Activated CD8-positive, alpha-beta T cell treated with anti-CD3 and anti-CD28 coated beads for 36 hours (primary cell): ENCODE measurements at places on chromosomes 16 and 17. TPM values are rescaled to one million over a fixed set of nuclear protein-coding genes. Genes with fewer than 3 reads are reported as not detected.

Gene ETV4
- 5.4 TPM for total RNA-seq

- DNase-seq = no peak
- no peaks in the 10 kb centered on the region for H3K4me1 ChIP-seq
- H3K27me3 ChIP-seq = no peaks in the 10 kb centered on the region
- H3K4me3 ChIP-seq = no peak overlapping the region
- H3K36me3 ChIP-seq = no peaks in the 10 kb centered on the region
Observed at GRCh38 chr16:51430716-51431369, 279.8 kb upstream of the SALL1 start.

GRCh38 chr16:74921051-74921450 is 63.9 kb downstream of the WDR59 start:
- DNase-seq = no peak
- no peak overlapping the region for H3K27ac ChIP-seq
- peaks cover 62% of the 10 kb centered on the region for H3K36me3 ChIP-seq
- no peaks in the 10 kb centered on the region for H3K4me1 ChIP-seq

Gene PNPO
- 42.7 TPM for total RNA-seq

Gene GPR142
- total RNA-seq = not detected

DNA sequence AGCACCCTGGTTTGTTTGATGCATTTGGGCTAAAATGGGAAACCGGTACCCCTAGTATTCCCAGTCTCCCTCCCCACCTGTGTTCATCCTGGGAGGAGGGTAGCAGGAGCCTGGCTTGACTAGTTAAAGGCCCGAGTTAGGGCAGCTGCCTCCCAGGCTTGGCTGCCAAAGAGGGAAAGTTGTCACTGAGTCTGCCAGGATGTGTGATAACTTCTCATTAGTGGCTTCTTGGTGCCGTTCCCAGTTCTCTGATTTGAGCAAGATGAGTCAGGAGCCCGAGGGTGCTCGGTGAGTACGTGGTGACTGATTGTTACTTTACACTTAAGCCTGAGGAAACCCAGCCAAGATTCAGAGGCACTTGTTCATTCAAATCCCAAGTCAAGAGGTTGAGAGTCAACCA is 2.5 kb downstream of the KRT32 start:
- no peak for DNase-seq
- H3K27ac ChIP-seq = no peak overlapping the region
- H3K4me1 ChIP-seq = no peaks in the 10 kb centered on the region
- H3K36me3 ChIP-seq = no peaks in the 10 kb centered on the region

Gene JPH3
- total RNA-seq = 0.09 TPM

Gene NPIPA5
- 2.8 TPM for total RNA-seq

DNA sequence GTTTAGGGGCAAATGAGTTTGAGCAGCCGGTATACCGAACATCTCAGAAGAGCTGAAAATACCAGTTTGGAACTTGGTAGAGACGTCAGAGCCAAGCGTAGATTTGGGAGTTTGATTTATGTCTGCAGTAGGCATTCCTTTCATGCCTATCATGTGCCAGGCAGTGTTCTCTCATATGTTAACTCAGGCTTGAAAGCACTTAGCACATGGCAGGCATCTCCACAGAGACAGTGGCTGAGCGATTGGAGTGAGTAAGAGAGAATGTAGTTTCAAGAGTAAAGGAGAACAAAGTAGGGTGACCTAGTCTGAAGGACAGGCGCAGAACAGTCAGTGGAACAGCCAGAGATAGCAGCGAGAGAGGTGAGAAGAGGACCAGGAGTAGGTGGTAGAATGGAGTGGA is 207.0 kb downstream of the FTO start:
- H3K27ac ChIP-seq = no peak overlapping the region
- H3K4me3 ChIP-seq = no peak overlapping the region
- H3K4me1 ChIP-seq = peaks cover 11% of the 10 kb centered on the region
- no peaks in the 10 kb centered on the region for H3K27me3 ChIP-seq
- H3K36me3 ChIP-seq = peaks cover 3% of the 10 kb centered on the region

DNA sequence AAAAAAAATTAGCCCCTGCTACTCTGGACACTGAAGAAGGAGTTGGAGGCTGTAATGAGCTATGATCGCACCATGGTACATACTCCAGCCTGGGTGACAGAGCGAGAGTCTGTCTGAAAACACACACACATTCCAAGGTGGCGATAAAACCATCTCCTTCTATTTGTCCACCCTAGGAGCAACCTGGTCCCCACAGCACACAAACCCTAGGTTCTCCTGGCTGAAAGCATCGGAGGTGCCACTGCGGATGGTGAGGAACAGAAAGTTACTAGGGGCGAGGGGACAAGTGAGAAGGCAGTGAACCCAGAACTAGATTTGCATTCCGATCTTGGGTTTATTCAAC is 1.4 kb upstream of the ECI1 start:
- peak overlapping the region; percentile 49 for H3K27ac ChIP-seq
- H3K36me3 ChIP-seq = peaks cover 46% of the 10 kb centered on the region
- peaks cover 14% of the 10 kb centered on the region for H3K4me1 ChIP-seq

Gene SPG7
- 78.6 TPM for total RNA-seq

DNA sequence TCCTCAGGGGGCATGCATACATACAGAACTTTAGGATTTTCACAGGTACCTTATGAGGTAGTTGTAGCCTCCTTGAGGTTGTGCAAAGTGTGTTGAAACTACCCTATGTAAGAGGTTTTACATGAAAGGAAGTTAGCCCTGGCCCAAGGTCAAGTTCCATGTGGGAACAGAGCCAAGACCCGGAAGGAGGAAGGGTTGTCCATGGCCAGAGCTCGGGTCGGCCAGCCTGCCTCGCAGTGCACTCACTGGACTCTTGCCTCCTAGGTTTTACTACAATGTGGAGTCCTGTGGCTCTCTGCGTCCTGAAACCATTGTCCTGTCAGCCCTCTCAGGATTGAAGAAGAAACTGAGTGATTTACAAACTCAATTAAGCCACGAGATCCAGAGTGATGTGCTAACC is 8.2 kb downstream of the POLR2C start:
- H3K4me1 ChIP-seq = peaks cover 7% of the 10 kb centered on the region
- H3K27me3 ChIP-seq = no peaks in the 10 kb centered on the region
- no peak overlapping the region for H3K27ac ChIP-seq
- no peak for DNase-seq
- H3K4me3 ChIP-seq = no peak overlapping the region

GRCh38 chr16:27154705-27155521 is 48.4 kb upstream of the KDM8 start:
- H3K36me3 ChIP-seq = no peaks in the 10 kb centered on the region
- peak; percentile 81 for DNase-seq
- peaks cover 10% of the 10 kb centered on the region for H3K4me1 ChIP-seq

DNA sequence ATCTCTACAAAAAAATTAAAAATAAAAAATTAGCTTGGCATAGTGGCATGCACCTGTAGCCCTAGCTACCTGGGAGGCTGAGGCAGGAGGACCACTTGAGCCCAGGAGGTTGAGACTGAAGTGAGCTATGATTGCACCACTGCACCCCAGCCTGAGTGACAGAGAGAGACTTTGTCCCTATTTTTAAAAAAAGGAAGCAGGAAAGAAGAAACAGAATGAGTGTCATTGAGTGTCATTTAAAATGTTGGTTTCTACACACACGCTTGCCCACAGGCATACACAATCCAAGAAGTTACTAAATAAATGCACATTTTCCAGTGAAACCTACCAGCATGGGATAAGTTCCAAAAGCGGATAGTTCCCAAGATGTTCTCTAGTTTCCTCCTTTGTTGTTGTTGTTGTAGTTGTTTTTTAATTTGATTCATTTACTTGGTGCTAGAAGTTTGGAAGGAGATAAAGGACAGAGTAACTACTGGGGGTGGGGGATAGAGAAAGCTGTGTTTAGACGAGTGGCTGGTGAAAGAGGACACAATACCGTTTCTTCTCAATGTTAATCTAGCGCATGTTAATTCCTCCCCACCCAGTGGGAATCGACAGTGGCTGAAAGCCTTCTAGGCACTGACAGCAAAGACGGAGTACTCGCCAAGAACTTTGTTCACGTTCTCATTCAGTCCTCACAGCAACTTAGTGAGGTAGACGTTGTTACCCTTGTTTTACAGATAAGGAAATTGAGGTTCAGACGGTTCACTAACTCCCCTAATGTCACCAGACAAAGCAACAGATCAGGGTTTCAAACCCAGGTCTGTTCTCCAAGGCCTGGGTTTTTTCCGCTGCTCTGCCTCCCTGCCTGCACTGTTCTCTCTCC is 17.3 kb downstream of the MRPS23 start:
- DNase-seq = no peak
- H3K27ac ChIP-seq = no peak overlapping the region
- H3K27me3 ChIP-seq = no peaks in the 10 kb centered on the region

GRCh38 chr16:30488764-30489605 is 16.4 kb downstream of the ITGAL start:
- H3K4me3 ChIP-seq = no peak overlapping the region
- H3K27me3 ChIP-seq = no peaks in the 10 kb centered on the region
- peaks cover 64% of the 10 kb centered on the region for H3K36me3 ChIP-seq
- DNase-seq = no peak

DNA sequence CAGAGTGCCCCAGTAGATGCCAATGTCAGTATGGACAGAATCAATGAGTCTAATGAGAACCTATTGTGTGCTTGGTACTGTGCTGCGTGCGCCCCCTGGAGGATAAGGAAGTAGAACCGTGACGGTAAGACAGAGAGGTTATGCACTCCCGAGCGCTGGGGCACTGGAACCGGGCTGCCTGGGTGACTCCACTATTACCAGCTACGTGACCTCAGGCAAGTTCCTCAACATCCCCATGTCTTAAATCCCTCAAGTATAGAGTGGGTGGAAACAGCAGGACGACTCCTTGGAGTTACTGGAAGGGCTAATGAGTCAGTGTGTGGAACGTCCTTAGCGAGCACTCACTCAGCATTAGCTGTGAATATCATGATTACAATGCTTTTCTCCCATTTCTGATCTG is 16.2 kb downstream of the CHST4 start:
- H3K27ac ChIP-seq = no peak overlapping the region
- peak; percentile 87 for DNase-seq
- H3K4me3 ChIP-seq = no peak overlapping the region
- H3K27me3 ChIP-seq = peaks cover 4% of the 10 kb centered on the region

GRCh38 chr16:4506450-4506849 is 30.3 kb downstream of the HMOX2 start:
- no peak overlapping the region for H3K4me3 ChIP-seq
- no peaks in the 10 kb centered on the region for H3K27me3 ChIP-seq
- peak; percentile 74 for DNase-seq
- H3K4me1 ChIP-seq = peaks cover 48% of the 10 kb centered on the region
- H3K36me3 ChIP-seq = peaks cover 30% of the 10 kb centered on the region

Gene BCL6B
- total RNA-seq = 2.4 TPM

- no peak overlapping the region for H3K27ac ChIP-seq
- H3K27me3 ChIP-seq = no peaks in the 10 kb centered on the region
- peaks cover 64% of the 10 kb centered on the region for H3K4me1 ChIP-seq
- H3K36me3 ChIP-seq = no peaks in the 10 kb centered on the region
- H3K4me3 ChIP-seq = no peak overlapping the region
- peak; percentile 62 for DNase-seq
Observed at GRCh38 chr17:50916026-50916707, 50.0 kb upstream of the TOB1 start.

DNA sequence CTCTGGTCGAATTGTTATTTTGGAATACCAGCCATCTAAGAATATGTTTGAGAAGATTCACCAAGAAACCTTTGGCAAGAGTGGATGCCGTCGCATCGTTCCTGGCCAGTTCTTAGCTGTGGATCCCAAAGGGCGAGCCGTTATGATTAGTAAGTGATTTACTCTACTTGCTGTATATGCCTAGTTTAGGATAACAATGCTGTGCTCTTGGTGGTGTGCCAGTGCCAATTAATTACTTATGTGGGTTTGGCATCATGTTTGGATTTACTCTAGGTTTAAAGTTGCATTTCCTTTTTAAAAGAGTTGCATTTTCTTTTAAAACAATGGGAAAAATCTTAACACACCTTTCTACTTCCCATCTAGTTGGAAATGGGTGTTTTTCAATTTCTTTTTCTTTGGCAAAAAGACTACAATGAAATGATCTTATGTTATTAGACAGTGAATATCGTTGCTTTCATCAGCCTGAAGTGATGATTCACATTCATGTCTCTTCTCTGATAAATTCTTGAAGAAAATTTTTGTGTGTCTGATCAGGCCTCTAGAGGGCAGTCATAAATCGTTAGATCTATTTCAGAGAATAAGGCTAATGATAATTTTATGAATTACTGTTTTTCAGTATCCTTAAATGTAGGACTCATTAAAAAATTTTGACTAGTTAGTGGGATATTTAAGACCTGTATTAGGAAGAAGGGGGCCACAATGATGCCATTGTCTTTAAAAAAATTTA is 5.6 kb downstream of the SF3B3 start:
- peaks cover 83% of the 10 kb centered on the region for H3K36me3 ChIP-seq
- peak overlapping the region; percentile 67 for H3K27ac ChIP-seq
- DNase-seq = no peak
- H3K27me3 ChIP-seq = no peaks in the 10 kb centered on the region
- H3K4me3 ChIP-seq = peak overlapping the region; percentile 49

Gene TBC1D3B
- 6.6 TPM for total RNA-seq

Gene MYH1
- not detected for total RNA-seq

- H3K4me1 ChIP-seq = peaks cover 3% of the 10 kb centered on the region
- no peak overlapping the region for H3K4me3 ChIP-seq
- H3K27me3 ChIP-seq = peaks cover 4% of the 10 kb centered on the region
- H3K36me3 ChIP-seq = no peaks in the 10 kb centered on the region
- no peak for DNase-seq
- no peak overlapping the region for H3K27ac ChIP-seq
Observed at GRCh38 chr16:75754141-75754540, 27.9 kb upstream of the CPHXL start.

Gene RNF222
- total RNA-seq = 0.11 TPM

- H3K27me3 ChIP-seq = peaks cover 12% of the 10 kb centered on the region
- DNase-seq = no peak
Observed at GRCh38 chr17:4648741-4649140, 7.3 kb upstream of the ALOX15 start.

GRCh38 chr17:39868554-39868942 is 546 bp downstream of the ZPBP2 start:
- H3K27me3 ChIP-seq = no peaks in the 10 kb centered on the region
- H3K4me3 ChIP-seq = no peak overlapping the region
- H3K36me3 ChIP-seq = peaks cover 1% of the 10 kb centered on the region
- H3K27ac ChIP-seq = peak overlapping the region; percentile 94
- no peak for DNase-seq

- no peaks in the 10 kb centered on the region for H3K36me3 ChIP-seq
- H3K4me3 ChIP-seq = no peak overlapping the region
- peaks cover 5% of the 10 kb centered on the region for H3K27me3 ChIP-seq
- peaks cover 22% of the 10 kb centered on the region for H3K4me1 ChIP-seq
- DNase-seq = peak; percentile 26
- no peak overlapping the region for H3K27ac ChIP-seq
Observed at GRCh38 chr17:33964344-33964979, 290.6 kb upstream of the CCL2 start.

Gene KRTAP2-3
- not detected for total RNA-seq

Gene SSTR5
- not detected for total RNA-seq

DNA sequence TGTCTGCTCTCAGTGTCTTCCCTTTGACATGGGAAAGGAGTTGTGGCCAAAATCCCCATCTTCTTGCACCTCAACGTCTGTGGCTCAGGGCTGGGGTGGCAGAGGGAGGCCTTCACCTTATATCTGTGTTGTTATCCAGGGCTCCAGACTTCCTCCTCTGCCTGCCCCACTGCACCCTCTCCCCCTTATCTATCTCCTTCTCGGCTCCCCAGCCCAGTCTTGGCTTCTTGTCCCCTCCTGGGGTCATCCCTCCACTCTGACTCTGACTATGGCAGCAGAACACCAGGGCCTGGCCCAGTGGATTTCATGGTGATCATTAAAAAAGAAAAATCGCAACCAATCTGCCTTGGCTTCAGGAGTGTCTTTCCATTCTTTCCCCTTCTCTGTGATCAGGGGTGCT is 918 bp upstream of the MRM1 start:
- H3K4me3 ChIP-seq = peak overlapping the region; percentile 91
- DNase-seq = no peak
- H3K27me3 ChIP-seq = no peaks in the 10 kb centered on the region
- peak overlapping the region; percentile 87 for H3K27ac ChIP-seq

GRCh38 chr16:12530302-12530701 is 273.4 kb downstream of the CPPED1 start:
- no peak for DNase-seq
- H3K27ac ChIP-seq = no peak overlapping the region
- H3K27me3 ChIP-seq = no peaks in the 10 kb centered on the region
- no peak overlapping the region for H3K4me3 ChIP-seq
- peaks cover 34% of the 10 kb centered on the region for H3K4me1 ChIP-seq
